ENCODE measurements at places on chromosomes 3 and 15.

GRCh38 chr15:66581972-66582537, 16.3 kb upstream of the LCTL start:
- DNase-seq = no peak

DNA sequence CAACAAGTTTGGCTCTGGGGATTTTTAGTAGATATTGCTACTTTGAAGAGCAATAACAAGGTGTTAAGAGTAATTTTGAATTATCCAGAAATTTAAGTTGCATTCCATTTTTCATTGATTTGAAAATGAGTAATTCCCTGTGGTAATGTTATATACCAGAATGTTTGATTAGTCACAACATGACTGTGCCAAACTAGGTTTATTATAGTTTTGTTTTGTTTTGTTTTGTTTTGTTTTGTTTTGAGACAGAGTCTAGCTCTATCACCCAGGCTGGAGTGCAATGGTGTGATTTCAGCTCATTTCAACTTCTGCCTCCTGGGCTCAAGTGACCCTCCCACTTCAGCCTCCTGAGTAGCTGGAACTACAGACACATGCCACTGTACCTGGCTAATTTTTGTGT, 40.7 kb downstream of the CNOT10 start:
- DNase-seq = no peak

DNA sequence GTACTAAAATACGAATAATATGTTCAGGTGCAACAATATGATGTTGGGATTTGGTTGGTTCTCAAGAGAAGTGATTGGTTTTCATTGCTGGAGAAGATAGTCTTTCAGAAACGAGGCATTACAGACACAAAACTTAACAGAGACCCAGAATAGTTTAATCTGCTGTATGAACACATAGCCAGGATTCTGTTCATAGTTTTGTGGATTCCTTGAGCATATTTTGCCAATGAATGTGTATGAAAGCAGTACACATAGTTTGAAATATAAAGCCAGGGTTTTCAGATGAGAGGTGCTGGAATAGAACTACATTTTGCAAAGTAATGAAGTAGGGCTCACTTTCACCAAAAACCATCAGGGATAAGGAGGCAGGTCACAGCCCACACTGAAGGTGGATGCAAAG, 5.7 kb upstream of the MCTP2 start:
- no peak for DNase-seq

GRCh38 chr3:149015393-149015792, 24.1 kb downstream of the GYG1 start:
- DNase-seq = no peak

DNA sequence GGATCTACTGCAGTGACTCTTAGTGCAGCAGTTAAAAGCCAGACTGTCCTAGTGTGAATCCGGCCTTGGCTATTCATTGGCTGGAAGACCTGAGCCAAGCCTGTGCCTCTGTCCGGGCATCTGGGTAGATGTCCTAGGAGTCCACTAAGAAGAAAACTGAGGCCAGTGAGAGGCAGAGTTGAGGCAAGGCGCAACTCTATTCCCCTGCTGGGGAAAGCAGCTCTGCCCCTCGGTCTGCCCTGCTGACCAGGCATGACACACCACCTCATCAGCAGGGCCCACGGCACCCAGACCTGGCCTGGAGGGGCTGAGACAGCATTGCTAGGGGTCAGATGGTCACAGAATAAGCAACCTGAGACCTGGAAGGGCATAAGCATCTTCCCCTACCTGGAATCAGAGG, 46.7 kb upstream of the ABHD2 start:
- no peak for DNase-seq
